Stimulated activated CD4-positive, alpha-beta T cell treated with anti-CD3 and anti-CD28 coated beads, TNF-alpha, amount 100 ng/mL, for 48 hours (primary cell): ENCODE measurements at places on chromosomes 1 and 21.

DNA sequence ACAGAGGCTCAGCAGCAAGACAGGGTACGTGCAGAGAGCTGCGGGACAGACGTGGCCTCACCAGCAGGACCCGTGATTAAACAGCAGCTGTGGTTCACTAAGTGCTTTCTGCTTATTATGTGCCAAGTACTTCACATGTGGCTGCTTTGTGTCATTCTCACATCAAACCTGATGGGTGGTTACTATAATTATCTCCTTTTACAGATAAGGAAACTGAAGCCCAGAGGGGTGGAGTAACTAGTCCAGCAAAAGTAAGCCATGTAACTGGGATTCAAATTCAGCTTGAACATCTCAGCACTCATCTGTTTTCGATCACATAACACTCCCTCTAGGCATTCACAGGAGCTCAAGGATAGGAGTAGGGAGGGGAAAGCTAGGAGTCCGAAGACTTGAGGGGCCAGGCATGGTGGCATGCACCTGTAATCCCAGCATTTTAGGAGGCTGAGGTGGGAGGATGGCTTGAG, 50.8 kb upstream of the CLIC4 start:
- DNase-seq, result no peak

DNA sequence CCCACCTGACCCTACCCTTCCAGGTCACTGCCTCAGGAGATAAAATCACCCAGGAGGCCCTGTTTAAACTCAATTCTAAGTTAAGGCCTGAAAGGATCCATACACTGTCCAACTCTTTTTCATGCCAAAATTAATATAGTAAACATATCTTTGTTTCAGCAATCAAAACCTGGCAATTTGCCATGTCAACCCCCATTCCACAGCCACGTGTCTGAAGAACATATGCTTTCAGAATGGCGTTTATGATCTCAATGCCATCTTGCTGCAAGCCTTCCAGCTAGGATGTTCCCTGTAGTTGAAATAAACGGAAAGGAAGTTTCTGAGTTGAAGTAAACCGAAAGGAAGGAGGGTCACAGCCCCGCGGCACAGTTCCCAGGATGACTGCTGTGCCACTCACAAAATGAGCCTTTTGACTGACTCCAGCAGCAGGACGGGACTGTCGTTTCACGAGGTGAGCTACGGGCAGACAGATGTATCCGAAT, 472.0 kb downstream of the SMYD3 start:
- no peak for DNase-seq

GRCh38 chr21:35470522-35470921, 421.4 kb upstream of the RUNX1 start:
- no peak for DNase-seq

GRCh38 chr1:162551969-162552683, 9.4 kb upstream of the UAP1 start:
- no peak for DNase-seq

DNA sequence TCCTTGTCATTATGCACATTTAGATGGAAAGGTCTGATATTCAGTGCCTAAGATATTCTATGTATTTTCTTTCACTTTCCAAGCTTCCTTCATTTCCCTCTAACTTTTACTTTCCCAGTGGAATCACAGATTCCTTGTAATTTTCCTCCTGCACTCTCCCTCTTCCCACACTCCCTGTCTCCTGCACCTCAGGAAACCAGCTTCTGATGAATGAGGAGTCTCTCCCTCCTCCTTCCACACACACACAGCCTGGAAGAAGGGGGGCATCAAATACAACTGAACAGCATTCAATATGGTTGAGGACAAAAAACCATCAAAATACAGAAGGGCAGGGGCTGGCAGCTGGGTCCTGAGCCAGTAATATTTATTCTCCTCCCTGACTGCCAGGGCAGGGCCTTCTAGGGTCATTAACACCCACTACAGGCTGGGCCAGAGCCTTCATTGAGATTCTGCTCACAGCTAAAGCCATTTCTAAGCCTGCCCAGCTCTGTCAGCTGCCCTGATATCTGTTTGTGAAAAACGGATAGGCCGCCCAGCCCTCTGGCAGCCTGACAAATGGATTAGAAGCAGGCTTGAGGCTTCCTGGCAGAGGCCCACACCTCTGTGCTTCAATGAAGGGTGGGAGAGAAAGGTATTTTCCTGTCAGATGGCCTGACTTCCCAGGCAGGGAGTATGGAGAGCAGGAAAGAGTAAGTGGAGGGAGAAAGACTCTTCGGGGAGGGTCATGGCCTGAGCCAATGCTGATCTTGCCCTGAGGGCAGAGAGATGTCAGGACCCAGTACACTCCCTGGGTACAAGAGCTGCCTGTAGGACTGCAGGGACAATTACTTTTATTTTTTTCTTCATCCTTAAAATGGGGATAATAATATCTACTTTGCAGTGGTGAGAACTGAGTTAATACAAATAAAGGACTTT, 138.9 kb upstream of the SPATA6 start:
- no peak for DNase-seq

GRCh38 chr1:227317011-227317451, 1.3 kb downstream of the CDC42BPA start:
- no peak for DNase-seq

DNA sequence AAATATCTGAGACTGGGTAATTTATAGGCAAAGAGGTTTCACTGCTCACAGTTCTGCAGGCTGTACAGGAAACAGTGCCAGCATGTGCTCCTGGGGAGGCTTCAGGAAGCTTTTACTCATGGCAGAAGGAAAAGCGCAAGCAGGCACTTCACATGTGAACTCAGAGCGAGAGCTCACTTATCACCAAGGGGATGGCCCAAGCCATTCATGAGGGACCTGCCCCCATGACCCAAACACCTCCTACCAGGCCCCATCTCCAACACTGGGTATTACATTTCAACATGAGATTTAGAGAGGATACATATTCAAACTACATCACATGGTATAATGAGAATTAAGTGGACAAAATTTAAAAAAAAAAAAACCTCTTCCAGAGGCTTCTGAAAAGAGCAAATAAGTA, 13.7 kb downstream of the WASF2 start:
- DNase-seq, result peak; percentile 6

GRCh38 chr1:59212706-59213105, 84.2 kb upstream of the FGGY start:
- DNase-seq, result no peak

DNA sequence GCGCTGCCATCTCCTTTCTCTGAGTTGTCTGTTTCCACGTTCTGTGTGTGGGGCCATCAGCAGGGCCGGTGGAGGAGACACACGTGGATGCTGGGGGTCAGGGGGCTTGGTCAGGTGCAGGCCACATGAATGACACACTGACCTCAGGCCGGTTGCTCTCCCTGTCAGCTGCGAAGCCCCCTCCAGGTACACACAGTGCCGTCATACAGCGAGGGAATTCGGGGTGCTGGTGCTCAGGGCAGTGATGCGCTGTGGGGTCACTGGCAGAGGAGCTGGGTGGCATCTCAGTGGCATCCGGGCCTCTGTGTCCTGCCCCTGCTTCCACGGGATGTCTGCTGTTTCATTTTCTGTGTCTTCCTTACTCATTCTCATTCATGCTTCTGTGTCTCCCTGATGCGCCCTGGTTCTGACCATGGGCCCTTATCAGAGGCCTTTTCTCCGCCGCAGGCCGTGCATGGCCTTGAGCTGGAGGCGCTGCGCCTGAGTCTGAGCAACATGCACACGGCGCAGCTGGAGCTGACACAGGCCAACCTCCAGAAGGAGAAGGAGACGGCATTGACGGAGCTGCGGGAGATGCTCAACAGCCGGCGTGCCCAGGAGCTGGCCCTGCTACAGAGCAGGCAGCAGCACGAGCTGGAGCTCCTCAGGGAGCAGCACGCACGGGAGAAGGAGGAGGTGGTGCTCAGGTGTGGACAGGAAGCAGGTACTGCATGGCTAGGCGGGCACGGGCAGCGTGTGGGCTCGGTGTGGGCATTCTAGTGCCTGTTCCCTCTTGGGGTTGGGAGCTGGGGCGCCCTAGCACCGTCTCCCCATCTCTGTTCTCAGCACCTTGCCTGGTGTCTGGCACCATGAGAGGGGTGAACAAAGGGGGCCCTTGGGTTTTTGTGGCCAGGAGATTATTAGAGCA, 22.6 kb downstream of the PCNT start:
- no peak for DNase-seq

DNA sequence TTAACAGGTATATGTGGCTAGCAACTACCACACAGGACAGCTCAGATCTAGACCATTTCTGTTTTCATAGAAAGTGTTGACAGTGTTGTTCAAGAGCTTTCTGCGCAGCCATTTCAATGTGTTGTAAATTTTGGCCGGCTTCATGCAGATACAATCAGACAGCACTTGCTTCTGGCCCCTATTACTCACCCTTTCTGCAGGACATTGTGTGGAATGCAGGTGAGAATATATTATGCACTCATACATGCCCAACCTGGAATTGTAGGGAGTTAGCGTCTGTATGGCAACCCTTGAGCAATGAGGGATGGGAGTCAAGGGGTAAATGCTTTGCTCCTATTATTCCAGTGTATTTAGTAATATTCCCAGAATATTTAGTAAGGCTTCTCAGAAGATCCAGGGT, 180.9 kb upstream of the PLXNA2 start:
- no peak for DNase-seq

DNA sequence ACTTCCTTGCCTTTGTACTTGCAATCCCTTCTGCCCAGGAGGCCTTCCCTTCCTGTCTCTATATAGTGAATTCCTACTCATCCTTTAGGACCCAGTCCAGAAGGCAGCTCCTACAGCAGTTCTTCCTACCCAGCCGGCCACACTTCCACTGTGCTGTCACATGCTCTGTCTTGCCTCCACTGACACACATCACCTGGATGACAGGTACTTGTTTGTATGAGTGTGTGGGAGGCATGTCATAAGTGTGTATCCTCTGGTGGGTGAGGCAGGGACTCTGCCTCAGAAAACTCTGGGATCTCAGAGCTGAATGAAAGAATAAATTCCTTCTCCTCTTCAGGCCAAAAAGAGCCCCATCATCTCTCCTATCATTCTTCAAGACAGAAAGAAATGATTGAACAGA, 5.1 kb upstream of the OSCP1 start:
- no peak for DNase-seq

GRCh38 chr1:47843059-47843458, 154.1 kb downstream of the TRABD2B start:
- no peak for DNase-seq

DNA sequence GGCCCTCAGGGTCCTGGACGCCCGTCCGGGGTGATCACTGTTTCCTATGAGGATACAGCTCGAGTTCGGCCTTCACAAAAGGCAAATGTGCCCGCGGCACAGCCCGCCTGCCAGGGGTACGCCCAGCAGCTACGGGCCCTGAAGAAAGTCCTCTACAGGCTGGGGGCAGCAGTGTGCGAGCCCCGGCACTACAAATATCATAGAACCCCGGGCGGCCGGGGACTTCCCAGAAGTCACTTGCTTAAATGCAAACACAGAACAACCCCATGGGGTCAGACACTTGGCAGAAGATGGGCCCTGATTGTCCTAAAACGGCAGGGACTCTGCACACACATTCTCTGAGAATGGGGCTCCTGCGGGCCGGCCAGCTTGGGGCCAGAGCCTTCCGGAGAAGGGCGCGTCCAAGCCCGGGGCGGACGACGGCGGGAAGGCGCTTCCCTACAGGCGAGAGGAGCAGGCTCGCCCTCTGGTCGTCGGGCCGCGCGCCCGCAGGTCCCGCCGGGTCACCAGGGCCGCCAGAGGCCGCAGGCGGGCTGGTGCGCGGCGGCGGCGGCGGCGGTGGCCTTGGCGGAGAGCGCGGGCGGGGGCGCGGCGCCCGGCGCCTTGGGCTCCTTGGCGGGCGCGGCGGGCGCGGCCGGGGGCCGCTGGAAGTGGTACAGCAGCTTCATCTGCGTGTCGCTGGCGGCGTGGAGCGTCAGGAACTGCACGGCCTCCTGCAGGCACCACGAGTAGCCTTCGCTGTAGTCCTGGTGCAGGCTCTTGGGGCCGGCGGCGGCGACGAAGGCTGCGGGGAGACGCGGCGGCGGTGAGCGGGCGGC, 888 bp downstream of the HES5 start:
- DNase-seq, result no peak

DNA sequence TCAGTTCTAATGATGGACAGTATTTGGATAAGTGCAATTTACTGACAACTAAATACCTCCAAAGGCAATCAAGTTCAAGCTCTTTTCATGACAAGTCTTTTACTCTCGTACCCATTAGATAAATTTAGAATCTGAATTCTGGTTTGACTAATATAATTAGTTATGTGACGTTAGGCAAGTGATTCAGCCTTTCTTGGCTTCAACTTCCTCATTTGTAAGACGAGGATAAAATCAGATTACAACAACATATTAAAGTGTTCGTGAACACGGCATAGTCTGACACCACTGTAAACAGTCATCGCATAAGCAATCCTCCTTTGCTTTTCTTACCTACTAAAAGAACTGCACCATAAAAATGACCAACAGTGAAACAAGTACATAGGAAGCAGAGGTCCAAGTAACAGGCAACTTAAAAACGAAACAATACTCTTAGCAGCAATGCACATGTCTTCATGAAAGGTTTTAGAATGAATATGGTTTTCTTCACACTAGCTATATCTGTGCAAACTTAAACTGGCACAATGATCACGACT, 25.7 kb downstream of the COA6 start:
- no peak for DNase-seq

DNA sequence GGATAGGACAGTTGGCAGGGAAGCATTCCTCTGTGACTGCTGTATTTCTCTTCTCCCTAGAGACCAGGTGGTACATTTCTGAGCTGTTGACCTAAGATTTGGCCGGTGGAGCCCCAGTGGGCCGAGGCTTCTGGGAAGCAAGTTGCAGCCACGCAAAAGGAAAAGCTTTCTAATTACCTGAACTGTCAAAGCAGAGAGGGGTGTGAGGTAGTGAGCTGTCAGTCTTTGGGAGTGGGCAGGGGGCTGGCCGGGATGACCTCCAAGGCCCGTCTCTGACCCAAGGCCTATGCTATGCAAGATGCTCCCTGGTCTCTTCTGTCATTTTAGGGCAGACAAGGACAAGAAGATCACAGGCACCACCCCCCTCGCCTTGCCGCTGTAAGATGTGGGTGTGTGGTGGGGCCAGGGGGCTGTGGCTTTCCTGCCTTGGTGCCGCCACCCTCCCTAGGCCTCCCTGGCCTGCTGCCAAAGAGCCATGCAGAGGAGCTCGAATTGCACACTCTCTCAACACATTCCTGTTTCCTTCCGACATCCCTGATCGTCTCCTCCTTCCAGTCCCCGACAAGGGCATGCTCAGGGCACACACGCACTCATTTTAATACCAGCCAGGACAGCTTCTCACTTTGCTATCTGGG, 7.7 kb downstream of the PADI1 start:
- DNase-seq, result peak; percentile 36

- DNase-seq, result no peak
Measured at GRCh38 chr1:161382214-161383019, 14.7 kb upstream of the CFAP126 start.

GRCh38 chr21:43333298-43334062, 93.5 kb downstream of the SIK1 start:
- no peak for DNase-seq

GRCh38 chr1:53015508-53015860, 46.5 kb upstream of the PODN start:
- DNase-seq, result no peak
